ENCODE measurements at places on chromosomes 3 and 15. TPM values are rescaled to one million over a fixed set of nuclear protein-coding genes. Genes with fewer than 3 reads are reported as not detected.
A peak's percentile ranks its signal among the peaks of the same experiment; 100 is the strongest.

Gene C3orf70
- total RNA-seq, result 11.7 TPM

Gene SLC7A14
- total RNA-seq, result not detected

Gene TEX9
- total RNA-seq, result 4.4 TPM

Gene CDC25A
- total RNA-seq, result 83.1 TPM

- H3K4me3 ChIP-seq, result no peak overlapping the region
- H3K27ac ChIP-seq, result no peak overlapping the region
- no peaks in the 10 kb centered on the region for H3K4me1 ChIP-seq
- peak; percentile 11 for DNase-seq
- 0 out of 2 replicates have a peak, but pooled peaks cover 5% of the 10 kb centered on the region for H3K36me3 ChIP-seq
- no peaks in the 10 kb centered on the region for H3K27me3 ChIP-seq
These were observed 12.2 kb upstream of the TM2D3 start for GRCh38 chr15:101664303-101664913.

DNA sequence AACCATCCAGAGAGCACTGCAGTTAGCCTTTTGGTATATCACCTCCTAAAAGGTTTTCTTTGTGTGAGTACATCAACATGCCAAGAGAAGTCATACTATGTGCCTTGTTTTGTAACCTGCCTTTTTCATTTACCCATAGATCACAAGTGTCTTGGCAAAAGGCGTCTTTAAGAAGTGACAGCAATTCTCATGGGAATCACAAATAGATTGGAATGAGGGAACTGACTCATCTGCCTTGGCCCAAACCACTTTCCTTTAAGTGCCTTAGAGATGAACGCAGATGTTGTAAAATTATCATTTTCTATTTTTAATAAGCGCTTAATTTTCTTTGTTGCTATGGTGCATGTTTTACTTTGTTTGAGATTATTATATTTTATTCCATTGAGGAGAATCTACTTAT lies 20.7 kb upstream of the POMGNT2 start:
- H3K4me1 ChIP-seq, result no peaks in the 10 kb centered on the region
- H3K27me3 ChIP-seq, result no peaks in the 10 kb centered on the region
- no peak for DNase-seq
- H3K27ac ChIP-seq, result no peak overlapping the region
- no peaks in the 10 kb centered on the region for H3K36me3 ChIP-seq

GRCh38 chr15:51982770-51983103 lies 11.2 kb upstream of the LEO1 start:
- no peak overlapping the region for H3K4me3 ChIP-seq
- H3K36me3 ChIP-seq, result no peaks in the 10 kb centered on the region
- H3K27me3 ChIP-seq, result no peaks in the 10 kb centered on the region
- no peak for DNase-seq
- peaks cover 6% of the 10 kb centered on the region for H3K4me1 ChIP-seq

DNA sequence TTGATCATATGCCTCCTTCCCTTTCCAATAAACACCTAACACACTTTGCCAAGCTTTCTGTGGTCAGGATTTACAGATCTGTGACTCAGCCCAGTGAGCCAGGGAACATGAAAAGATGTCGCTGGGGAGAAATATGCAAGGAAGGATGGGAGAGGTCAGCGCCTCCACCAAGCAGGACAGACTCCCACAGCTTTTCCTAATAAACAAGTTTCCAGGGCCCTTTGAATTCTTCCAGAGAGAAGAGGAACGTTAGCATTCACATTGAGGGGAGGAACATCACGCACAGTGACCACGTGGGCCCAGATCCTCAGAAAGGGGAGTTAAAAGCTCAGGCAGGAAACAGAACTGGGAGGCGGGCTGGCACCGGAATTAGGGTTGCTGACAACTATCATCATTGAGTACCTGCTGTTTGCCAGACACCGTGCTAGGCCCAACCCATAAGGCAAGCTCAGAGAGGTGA lies 33.3 kb upstream of the MRPS22 start:
- H3K36me3 ChIP-seq, result no peaks in the 10 kb centered on the region
- no peaks in the 10 kb centered on the region for H3K4me1 ChIP-seq
- H3K27me3 ChIP-seq, result no peaks in the 10 kb centered on the region
- no peak overlapping the region for H3K27ac ChIP-seq
- DNase-seq, result no peak
- no peak overlapping the region for H3K4me3 ChIP-seq

Measured in SJCRH30 (cell line).